ENCODE measurements at places on chromosomes 2 and 18.

- peak; percentile 39 for DNase-seq
Measured at GRCh38 chr2:43127208-43127940, 99.0 kb downstream of the ZFP36L2 start.

- DNase-seq: no peak
Measured at GRCh38 chr18:7370375-7370774, 139.5 kb downstream of the LRRC30 start.

GRCh38 chr2:70873541-70873940 lies 37.9 kb upstream of the CD207 start:
- DNase-seq: no peak

GRCh38 chr2:69436596-69436937 lies 668 bp downstream of the NFU1 start:
- DNase-seq: no peak

DNA sequence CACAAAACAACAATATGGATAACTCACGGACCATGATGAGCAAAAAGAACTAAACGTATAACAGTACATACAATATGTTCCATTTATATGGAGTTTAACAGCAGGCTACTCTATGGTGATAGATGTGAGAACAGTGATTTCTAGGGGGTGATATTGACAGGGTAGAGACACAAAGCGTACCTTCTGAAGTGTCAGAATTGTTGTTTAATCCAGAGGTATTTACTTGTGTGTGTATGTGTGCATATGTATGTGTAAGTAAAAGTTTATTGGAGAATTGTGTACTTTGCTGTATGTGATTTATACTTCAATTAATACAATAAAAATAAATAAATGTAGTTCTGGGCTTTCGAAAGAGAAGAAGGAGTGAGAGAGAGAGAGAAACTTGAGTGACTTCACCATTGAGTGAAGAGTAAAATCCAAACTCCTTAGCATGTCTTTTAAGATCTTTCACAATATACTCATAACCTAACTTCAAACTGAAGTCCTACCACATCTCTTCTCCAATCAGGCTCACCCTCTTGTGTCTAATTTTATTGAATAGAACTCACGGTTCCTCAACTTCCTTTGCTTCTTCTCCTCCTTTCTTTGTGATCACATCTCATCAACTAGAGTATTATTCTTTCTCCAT lies 126.0 kb upstream of the KLF7 start:
- no peak for DNase-seq

DNA sequence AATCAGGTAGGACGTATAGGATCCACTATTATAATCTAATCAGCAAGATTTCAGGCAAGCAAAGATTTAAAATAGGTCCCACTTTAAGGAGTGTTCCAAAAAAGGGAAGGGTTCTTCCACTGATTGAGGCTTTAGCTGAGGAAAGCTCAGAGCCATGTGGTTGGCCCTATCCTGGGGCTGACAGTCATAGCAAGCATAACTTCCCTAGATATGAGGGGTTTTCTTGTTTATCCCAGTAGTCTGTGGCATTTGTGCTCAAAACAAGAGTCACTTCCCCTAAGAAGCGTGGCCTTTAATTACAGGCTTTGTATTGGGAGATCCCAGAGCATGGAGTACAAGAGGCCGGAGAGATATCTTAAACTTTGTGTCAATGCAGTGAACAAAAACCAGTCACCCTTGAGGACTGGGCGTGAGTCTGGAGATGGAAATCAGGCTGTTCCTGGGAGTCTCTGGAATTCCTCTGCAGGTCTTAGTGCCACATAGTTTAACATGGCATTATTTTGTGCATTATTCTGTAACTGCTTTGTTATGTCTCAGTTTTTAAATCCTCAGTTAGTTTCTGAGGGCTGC lies 136.9 kb upstream of the FBXO11 start:
- DNase-seq: no peak

DNA sequence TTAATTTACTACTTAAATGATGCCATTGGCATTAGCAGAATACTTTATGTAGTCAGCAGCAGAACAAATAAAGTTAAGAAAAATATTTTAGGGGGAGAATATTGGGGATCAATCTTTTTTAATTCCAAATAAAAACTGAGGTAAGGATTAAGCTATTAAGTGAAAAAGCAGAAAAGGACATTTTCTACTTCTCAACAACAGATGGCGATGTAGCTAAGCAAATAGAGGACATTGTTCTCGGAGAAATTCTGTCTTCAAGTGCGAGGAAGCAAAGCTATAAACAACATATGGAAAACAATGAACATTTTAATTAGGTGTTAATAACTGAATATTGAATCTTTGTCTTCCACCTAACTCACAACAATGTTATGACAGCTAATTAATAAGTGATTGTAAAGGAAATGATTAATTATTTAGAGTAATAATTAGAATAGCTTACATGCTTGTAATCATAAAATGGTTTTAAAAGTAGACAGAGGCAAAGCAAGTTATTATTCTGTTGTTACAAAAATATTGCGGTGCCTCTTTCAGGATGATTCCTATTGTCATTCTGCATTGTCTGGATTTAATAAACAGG lies 32.9 kb upstream of the CCDC93 start:
- DNase-seq: peak; percentile 13

- no peak for DNase-seq
Measured at GRCh38 chr2:32798829-32799228, 147.9 kb upstream of the LTBP1 start.

DNA sequence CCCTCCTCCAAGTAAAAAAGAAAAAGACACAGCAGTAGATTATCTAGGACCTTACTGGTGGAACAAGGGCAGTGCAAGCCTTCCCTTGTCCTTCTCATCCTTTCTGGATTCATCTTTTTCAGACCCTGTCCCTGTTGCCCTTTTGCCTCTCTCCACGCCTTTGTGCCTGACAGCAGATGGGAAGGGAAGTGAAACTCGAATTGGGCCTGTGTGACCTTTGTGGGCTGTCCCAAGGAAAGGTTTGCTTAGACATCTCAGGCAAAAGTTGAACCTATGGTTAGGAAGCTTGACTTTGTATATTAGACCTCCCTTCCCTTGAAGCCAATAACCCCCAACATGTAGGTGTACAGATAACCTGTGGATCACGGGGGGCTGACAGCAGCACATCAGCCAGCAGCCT lies 185.3 kb downstream of the PRKCE start:
- DNase-seq: no peak

DNA sequence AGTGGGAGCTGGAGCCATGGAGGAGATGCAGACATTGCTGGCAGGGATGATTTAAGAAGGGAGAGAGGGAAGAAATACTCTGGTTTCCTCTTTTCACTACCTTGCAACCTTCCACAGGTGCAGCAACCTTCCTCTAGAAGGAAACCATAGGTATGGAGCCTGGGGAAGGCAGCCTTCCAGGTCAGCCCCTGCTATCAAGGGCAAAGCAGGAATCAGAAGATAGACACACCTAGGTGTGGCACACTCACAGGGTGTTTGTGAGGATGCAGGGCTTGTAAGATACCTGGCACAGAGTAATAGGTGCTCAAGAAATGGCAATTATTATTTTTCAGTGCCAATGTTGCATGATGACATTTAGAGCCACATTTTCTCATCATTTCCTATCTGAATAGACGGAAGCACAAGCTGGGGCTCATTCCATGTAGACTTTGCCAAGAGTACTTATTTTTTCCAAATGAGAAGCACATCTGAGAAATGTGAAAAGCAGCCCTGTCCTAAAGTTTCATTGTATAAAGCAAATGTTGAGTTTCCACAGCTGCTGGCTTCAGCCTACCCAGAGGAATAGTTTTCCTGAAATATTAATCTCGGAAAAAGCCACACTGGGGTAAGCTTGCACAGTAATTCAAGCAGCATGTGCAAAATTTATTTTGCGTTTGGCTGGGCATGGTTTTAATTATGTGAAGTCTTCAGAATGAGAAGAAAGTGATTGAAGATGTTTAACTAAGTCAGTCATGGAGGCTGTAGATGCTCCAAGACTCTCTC lies 20.6 kb downstream of the EVA1A start:
- no peak for DNase-seq

GRCh38 chr2:233384811-233385488 lies 30.7 kb downstream of the DGKD start:
- no peak for DNase-seq

DNA sequence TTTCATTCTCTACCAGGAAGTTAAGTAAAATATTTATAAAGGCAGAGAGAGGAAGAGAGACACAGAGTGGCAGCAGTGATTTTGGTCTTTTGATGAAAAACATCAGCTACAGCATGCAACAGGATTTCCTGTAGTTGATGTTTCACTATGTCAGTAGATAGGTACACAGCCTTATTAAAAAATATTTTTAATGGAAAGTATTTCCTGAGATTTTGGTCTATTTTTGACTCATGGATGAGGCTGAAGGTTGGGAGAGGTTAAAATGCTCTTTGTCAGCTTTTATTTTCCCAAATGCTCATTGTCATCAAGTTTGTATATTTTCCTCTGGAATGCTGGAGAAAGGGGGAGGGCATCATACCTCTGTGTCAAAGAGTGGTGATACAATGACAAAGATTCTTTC lies 1112.5 kb downstream of the CBLN2 start:
- no peak for DNase-seq

GRCh38 chr2:237743024-237743423 lies 55.6 kb upstream of the RBM44 start:
- DNase-seq: no peak

GRCh38 chr2:191366199-191366598 lies 121.0 kb downstream of the MYO1B start:
- no peak for DNase-seq

DNA sequence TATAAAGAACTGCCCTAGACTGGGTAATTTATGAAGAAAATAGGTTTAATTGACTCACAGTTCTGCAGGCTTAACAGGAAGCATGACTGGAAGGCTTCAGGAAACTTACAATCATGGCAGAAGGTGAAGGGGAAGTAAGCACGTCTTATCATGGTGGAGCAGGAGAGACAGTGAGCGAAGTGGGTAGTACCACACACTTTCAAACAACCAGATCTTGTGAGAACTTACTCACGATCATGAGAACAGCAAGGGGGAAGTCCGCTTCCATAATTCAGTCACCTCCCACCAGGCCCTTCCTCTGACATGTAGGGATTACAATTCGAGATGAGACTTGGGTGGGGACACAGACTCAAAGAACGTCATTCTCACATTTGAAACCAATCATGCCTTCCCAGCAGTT lies 260.1 kb upstream of the FAM98A start:
- DNase-seq: peak; percentile 71
